ENCODE measurements at places on chromosomes 5 and 9.

- no peak overlapping the region for H3K27ac ChIP-seq
- H3K36me3 ChIP-seq = no peaks in the 10 kb centered on the region
- H3K27me3 ChIP-seq = no peaks in the 10 kb centered on the region
- no peak overlapping the region for H3K4me3 ChIP-seq
- DNase-seq = no peak
- H3K4me1 ChIP-seq = peaks cover 48% of the 10 kb centered on the region
These were observed 1.4 kb downstream of the PLEKHG4B start for GRCh38 chr5:93221-93980.

GRCh38 chr9:80070071-80070742 lies 498.4 kb downstream of the TLE4 start:
- DNase-seq = no peak
- no peak overlapping the region for H3K4me3 ChIP-seq
- H3K36me3 ChIP-seq = no peaks in the 10 kb centered on the region
- no peaks in the 10 kb centered on the region for H3K4me1 ChIP-seq

GRCh38 chr9:82597241-82598203 lies 465.4 kb downstream of the RASEF start:
- no peaks in the 10 kb centered on the region for H3K36me3 ChIP-seq
- no peak overlapping the region for H3K27ac ChIP-seq

DNA sequence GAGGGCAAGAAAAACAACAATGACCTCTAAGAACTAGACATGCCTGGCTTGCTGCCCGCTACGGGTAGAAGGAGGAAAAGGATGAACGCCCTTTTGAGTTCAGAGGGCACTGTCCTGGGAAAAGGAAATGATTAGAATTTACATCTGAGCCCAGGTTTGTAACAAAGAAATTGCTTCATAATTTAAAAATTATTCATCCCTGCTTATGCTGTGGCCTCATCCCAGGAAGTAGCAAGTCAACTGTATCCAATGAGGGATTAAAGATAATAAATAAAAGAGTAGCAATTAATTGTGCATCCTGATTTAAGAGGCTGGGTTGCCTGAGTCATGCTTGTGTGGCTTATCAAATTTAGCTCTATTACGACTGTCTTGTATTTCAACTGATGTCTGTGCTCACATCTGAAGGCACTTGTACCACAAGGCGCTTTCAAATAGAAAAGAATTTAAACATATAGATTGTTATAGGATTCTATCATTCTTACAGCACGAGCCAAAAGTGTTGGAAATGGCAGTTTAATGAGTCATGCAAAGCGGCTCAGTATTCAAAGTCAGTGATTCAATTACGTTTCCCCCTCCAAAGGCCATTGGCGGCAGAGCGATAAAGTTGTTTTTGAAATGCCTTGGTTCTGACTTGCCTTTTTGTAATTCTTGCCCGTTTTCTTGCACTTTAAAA lies 40.0 kb upstream of the DMRT1 start:
- no peaks in the 10 kb centered on the region for H3K36me3 ChIP-seq
- no peak overlapping the region for H3K4me3 ChIP-seq
- no peak for DNase-seq
- no peak overlapping the region for H3K27ac ChIP-seq
- H3K27me3 ChIP-seq = no peaks in the 10 kb centered on the region
- H3K4me1 ChIP-seq = 0 out of 2 replicates have a peak, but pooled peaks cover 5% of the 10 kb centered on the region

- H3K27me3 ChIP-seq = no peaks in the 10 kb centered on the region
- peaks cover 48% of the 10 kb centered on the region for H3K4me1 ChIP-seq
- H3K27ac ChIP-seq = peak overlapping the region; percentile 68
- H3K4me3 ChIP-seq = no peak overlapping the region
- DNase-seq = no peak
These were observed 9.5 kb downstream of the GAPVD1 start for GRCh38 chr9:125271081-125271480.

DNA sequence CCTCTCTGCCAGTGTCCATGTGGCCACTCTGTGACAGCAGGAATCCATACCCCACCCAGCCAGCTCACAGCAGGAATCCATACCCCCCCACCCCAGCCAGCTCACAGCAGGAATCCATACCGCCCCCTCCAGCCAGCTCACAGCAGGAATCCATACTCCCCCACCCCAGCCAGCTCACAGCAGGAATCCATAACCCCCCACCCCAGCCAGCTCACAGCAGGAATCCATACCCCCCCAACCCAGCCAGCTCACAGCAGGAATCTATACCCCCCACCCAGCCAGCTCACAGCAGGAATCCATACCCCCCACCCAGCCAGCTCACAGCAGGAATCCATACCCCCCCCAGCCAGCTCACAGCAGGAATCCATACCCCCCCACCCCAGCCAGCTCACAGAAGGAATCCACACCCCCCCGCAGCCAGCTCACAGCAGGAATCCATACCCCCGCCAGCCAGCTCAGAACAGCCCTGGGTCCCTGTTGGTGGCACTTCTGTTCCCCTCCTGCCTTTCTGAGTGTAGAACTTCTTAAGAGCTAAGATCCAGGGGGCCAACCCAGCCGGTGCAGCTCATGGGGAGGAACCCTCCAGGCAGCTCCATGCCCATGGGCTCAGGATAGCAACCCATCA lies 8.4 kb upstream of the RXRA start:
- no peak overlapping the region for H3K4me3 ChIP-seq
- H3K27me3 ChIP-seq = no peaks in the 10 kb centered on the region
- DNase-seq = no peak

DNA sequence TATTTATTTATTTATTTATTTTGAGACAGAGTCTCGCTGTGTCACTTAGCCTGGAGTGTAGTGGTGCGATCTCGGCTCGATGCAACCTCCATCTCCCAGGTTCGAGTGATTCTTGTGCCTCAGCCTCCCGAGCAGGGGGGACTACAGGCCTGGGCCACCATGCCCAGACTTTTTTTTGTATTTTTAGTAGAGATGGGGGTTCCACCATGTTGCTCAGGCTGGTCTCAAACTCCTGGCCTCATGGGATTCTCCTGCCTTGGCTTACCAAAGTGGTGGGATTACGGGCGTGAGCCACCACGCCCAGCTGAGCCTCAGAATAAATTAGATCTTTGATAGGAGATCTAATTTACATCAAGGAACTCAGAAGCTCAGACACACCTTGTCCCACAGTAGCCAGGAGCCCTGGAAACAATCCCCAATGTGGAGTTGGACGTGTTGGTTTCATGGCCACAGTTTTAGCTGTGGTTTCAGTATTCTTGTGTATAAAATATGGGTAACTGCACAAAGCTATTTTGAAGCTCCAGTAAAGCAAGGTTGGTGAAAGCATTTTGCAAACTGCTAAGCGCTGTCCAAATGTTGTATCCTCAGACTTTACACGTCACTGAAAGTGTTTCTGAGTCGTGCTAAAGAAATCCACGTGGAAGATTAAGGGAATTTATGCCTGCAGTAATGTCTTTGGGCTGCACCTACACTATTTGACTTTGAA lies 3.0 kb upstream of the HNRNPAB start:
- no peak overlapping the region for H3K27ac ChIP-seq
- H3K4me3 ChIP-seq = no peak overlapping the region
- H3K36me3 ChIP-seq = 0 out of 2 replicates have a peak, but pooled peaks cover 2% of the 10 kb centered on the region
- DNase-seq = no peak
- H3K27me3 ChIP-seq = no peaks in the 10 kb centered on the region

- no peaks in the 10 kb centered on the region for H3K36me3 ChIP-seq
- peaks cover 60% of the 10 kb centered on the region for H3K4me1 ChIP-seq
- H3K27ac ChIP-seq = peak overlapping the region; percentile 90
- no peaks in the 10 kb centered on the region for H3K27me3 ChIP-seq
These were observed 584.5 kb upstream of the DMAC1 start for GRCh38 chr9:8384091-8384490.

GRCh38 chr5:89313044-89313443 lies 430.1 kb upstream of the MEF2C start:
- H3K4me3 ChIP-seq = no peak overlapping the region
- DNase-seq = no peak

DNA sequence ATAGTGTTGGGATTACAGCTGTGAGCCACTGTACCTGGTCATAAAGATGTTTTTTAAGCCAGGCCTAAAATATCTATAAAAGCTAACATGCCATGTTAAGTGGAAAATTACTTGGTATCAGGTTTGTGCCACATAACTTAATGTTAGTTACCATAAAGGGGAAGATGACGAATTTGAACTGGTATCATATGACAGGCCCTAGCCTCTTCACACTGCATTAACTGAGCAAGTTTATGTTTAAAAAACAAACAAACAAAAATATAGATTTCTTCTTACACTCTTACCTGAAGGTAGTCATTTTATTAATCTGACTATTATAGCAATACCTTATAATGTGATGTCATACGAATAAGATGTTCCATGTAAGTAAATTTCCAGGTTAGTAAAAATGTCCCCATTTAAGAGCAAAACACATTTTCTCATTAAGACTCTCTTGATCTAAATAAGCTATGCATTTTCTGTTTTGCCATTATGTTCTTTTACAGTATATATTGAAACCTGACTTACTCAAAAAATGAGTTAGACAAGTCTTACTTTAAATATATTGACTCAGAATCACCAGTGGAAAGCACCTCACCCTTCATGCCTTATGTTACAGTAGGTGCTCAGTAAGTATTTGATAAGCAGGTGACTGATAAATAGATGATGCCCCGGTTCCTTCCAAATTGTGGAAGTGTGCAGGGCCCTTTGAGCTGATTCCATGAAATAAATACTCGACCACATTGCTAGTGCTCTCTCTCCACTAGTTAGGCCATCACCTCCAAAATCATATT lies 125.4 kb downstream of the CDC42SE2 start:
- no peaks in the 10 kb centered on the region for H3K36me3 ChIP-seq
- no peaks in the 10 kb centered on the region for H3K27me3 ChIP-seq
- DNase-seq = no peak
- no peak overlapping the region for H3K4me3 ChIP-seq
- no peak overlapping the region for H3K27ac ChIP-seq
- H3K4me1 ChIP-seq = no peaks in the 10 kb centered on the region

DNA sequence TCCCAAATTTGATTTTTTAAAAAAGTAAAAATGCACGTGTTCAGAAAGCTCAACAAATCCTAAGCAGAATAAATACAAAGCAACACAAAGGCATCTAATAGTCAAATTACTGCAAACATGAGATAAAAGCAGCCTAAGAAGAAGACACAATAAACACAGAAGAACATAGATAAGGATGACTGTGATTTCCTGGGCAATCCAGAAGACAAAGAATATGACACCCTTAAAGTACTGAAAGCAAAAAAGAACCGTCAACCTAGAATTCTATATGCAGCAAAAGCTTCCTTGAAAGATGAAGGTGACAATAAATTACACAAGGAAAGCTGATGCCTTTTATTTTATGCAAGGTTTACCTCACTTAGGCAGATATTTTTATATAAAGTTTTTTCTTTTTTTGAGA lies 58.2 kb downstream of the NACC2 start:
- no peak overlapping the region for H3K27ac ChIP-seq
- H3K4me3 ChIP-seq = no peak overlapping the region
- no peaks in the 10 kb centered on the region for H3K27me3 ChIP-seq
- no peak for DNase-seq

GRCh38 chr5:125199968-125200865 lies 453.8 kb upstream of the ZNF608 start:
- H3K4me1 ChIP-seq = no peaks in the 10 kb centered on the region
- H3K4me3 ChIP-seq = no peak overlapping the region
- H3K36me3 ChIP-seq = no peaks in the 10 kb centered on the region
- H3K27me3 ChIP-seq = no peaks in the 10 kb centered on the region
- DNase-seq = no peak

GRCh38 chr9:6833518-6834192 lies 75.9 kb downstream of the KDM4C start:
- peaks cover 1% of the 10 kb centered on the region for H3K36me3 ChIP-seq
- peaks cover 9% of the 10 kb centered on the region for H3K4me1 ChIP-seq
- H3K27ac ChIP-seq = no peak overlapping the region
- no peak overlapping the region for H3K4me3 ChIP-seq
- no peaks in the 10 kb centered on the region for H3K27me3 ChIP-seq

DNA sequence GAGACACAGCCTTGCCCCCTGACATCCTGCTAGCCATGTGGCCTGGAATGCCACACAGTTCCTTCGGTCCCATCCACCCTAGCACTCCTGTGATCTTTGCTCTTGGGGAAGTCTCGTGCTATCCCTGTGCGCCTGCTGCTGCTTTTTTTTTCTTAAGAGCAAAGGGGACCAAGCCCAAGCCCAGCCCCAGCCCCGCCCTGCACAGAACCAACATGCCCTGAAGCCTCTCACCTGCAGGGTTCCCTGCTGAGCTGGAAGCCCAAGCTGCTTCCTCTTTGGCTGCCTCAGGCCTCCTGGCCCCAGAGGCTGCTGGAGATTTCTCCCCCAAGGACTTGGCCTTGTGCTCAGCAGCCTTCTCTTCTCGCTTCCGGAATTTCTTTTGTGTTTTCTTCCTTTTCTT lies 1.8 kb downstream of the SURF6 start:
- peaks cover 6% of the 10 kb centered on the region for H3K4me1 ChIP-seq
- peak; percentile 53 for DNase-seq
- no peaks in the 10 kb centered on the region for H3K27me3 ChIP-seq
- H3K36me3 ChIP-seq = peaks cover 13% of the 10 kb centered on the region
- H3K4me3 ChIP-seq = no peak overlapping the region
- no peak overlapping the region for H3K27ac ChIP-seq

- H3K4me3 ChIP-seq = no peak overlapping the region
- peaks cover 20% of the 10 kb centered on the region for H3K4me1 ChIP-seq
- H3K27me3 ChIP-seq = no peaks in the 10 kb centered on the region
- H3K27ac ChIP-seq = no peak overlapping the region
These were observed 77.0 kb downstream of the CSNK1A1 start for GRCh38 chr5:149474198-149474597.

DNA sequence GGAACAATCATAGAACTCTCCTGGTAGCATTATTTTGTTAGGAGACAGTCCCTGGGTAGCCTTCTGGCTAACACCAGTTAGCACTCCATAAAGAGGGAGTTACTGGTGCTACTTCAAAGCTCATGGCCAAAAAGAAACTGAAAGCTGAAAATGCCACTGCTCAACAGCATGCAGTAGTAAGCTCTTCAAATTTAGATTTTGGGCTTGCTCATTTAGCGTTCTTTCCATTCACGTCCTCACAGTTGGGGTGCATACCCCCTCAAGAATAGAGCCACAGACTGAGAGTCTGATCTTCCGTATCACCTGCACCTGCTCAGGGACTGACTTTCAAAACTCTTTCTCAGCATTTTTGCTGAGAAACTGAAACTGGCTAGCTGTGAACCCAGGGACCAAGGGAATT lies 24.7 kb downstream of the NTRK2 start:
- no peaks in the 10 kb centered on the region for H3K36me3 ChIP-seq
- DNase-seq = no peak
- H3K4me1 ChIP-seq = no peaks in the 10 kb centered on the region
- H3K4me3 ChIP-seq = no peak overlapping the region

DNA sequence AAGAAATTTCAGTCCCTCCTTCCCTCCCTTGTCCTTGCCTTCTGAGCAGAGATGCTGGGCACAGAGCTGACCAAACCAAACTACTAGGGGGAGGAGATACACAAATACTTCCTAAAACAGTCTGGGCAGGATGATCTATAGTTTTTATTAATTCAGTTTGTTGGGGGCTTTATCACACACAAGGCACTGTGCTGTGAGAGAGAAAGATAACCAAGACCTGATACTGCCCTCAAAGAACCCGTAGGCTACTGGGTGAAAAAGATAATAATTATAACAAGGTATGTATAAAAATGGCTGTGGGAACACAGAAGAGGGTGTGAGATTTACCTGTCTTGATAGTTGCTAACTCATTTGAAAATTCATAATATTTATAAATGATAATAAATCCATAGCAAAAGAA lies 354.7 kb downstream of the NDUFS4 start:
- H3K4me1 ChIP-seq = peaks cover 24% of the 10 kb centered on the region
- no peak overlapping the region for H3K27ac ChIP-seq
- DNase-seq = no peak
- no peaks in the 10 kb centered on the region for H3K27me3 ChIP-seq
- no peak overlapping the region for H3K4me3 ChIP-seq

Measured in Caco-2 (cell line).